ENCODE measurements at places on chromosomes 16 and 17.

GRCh38 chr17:81471818-81472456 lies 40.7 kb downstream of the ACTG1 start:
- DNase-seq, result no peak

- no peak for DNase-seq
Measured at GRCh38 chr16:11014136-11014535, 69.8 kb downstream of the CLEC16A start.

GRCh38 chr17:50064253-50065001 lies 8.5 kb downstream of the ITGA3 start:
- no peak for DNase-seq

DNA sequence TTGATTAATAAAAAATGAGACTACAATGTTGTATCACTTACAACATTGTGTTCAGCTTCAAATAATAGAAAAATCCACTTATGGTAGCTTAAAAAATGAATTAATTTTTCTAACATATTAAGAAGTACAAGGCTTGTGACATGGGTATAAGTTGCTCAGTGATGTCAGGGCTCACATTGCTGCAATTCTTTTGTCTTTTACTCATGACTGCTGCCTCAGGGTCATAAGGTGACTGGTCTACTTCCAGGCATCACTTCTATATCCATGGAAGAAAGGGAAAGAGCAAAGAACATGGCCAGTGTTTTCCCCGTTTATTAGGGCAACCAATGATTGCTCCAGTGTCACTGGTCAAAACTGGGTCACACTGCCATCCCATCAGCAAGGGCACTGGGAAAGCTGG lies 295.3 kb downstream of the MAP2K4 start:
- no peak for DNase-seq

DNA sequence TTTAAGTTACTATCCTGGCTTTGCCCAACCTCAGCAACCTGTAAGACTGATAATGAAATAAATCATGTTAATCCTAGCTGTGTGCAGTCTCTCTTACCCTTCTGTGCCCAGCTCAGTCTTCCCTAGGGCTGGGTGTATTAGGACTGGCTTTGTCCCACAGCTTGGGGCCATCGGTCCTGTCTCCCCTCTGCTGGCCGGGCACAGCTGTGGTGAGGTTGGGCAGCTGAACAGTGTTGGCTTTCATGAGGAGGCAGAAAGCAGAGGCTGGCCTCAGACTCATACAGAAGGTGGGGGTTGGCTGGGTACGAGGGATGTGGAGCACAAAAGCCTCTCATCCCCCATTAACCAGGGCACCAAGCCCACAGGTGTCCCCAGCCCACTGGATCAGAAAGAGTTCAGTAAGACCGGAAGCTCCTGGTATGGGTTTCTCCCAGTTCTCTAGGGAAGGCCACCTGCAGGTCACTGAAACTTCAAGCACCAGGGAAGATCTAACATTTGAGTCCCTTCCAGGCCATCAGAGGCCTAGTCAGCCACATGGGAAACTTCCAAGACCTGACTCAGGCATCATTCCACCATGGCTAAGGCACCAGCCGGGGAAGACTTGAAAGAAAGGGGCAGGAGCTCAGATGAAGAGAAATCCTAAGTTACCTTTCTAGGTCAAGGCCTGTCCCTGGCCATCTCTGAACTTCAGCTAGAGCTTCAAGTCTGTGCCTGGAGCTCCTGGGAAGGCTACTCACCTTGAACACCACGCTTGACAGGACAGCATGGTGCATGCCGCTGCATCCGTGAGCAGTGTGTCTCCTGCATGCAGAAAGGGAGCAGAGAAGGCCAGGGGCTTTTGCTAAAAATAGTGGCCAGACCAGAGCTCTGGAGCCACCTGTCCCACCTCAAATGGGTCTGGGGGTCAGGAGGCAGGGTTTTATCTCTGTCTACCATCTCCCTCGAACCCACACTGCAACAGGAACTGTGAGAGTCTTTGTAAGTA lies 8.8 kb downstream of the CNP start:
- DNase-seq, result no peak

GRCh38 chr17:40750391-40750790 lies 4.7 kb downstream of the KRT25 start:
- no peak for DNase-seq

GRCh38 chr16:19419698-19420075 lies 2.0 kb downstream of the TMC5 start:
- no peak for DNase-seq

- no peak for DNase-seq
Measured at GRCh38 chr17:8315764-8316217, 5.8 kb downstream of the ARHGEF15 start.

DNA sequence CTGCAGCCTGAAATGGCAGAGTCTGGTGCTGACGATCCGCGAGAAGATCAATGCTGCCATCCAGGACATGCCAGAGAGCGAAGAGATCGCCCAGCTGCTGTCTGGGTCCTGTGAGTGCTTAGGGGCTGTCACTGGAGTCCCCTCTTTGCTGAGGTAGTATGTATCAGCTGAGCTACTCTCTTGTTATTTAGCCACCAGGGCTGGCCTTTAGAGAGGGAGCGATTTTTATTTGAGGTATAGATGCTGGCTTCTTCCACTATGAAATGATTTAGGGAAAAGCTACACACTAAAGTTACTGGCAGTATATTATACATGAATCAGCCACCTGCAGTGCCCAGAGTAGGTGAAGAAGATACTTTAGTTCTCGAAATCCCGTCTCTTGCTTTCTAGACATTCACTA lies 2.6 kb downstream of the CDK5RAP3 start:
- DNase-seq, result no peak

DNA sequence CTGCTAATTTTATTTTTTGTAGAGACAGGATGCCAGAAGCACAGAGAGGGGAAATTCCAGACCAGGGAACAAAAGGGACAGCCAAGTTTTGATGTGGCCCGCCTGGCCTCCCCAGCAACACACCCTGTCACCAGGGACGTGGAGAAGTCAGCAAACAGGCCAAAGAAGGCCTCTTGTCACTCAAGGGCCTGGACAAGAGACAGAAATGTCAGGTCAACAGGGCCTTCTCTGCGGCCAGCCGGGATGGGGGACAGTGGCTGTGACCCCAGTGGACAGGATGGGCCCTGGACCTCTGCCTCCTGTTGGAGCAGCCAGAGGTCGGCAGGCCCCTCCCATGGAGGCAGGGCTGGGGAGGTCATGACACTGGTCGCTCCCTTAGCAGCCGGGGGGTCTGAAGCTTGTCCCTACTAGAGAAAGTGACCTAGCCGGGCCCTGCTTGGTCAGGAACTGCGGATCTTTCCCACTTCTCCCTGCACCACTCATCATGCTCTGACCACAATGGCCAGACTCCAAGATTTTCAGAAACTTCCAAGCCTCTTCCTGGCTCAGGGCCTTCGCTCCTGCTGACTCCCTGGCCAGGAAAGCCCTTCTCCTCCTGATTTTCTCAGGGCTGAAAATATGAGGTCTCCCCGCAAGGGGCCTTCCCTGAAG lies 9.2 kb upstream of the TVP23A start:
- no peak for DNase-seq

All from activated naive CD4-positive, alpha-beta T cell treated with anti-CD3 and anti-CD28 coated beads, Interleukin-2, amount 50 U/mL, for 16 hours (primary cell).